ENCODE measurements at places on chromosomes 6 and 20. TPM values are rescaled to one million over a fixed set of nuclear protein-coding genes. Genes with fewer than 3 reads are reported as not detected.

DNA sequence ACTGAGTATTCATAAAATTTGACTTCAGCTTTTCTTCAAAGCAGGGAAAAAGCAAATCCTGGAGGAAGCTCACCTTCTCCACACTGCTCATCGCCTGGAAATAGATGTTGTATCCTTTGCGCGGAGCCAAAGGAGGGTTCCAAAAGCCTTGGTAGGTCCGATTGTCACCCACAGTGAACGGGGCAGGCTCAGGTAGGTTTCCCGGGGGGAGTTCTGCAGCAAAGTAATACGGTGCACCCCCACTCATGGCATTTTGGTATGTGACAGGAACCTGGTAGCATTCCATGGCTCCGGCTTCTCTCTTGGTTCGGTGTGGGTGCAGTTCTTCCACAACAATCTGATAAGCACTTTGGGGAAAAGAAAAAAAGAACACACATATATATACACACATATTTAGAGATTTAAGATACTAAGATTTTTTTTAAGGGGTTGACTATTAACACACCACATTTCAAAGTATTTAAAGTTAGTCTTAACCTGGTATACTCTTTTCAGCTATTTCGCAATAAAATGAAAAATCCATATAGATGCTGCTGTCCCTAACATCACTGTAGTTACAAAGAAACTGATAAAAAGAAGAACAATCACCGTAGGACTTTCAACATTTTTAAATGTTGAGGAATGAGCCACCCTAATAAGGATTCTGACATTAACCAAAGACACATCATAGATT, 166.7 kb upstream of the THEMIS start:
- no peak for DNase-seq

DNA sequence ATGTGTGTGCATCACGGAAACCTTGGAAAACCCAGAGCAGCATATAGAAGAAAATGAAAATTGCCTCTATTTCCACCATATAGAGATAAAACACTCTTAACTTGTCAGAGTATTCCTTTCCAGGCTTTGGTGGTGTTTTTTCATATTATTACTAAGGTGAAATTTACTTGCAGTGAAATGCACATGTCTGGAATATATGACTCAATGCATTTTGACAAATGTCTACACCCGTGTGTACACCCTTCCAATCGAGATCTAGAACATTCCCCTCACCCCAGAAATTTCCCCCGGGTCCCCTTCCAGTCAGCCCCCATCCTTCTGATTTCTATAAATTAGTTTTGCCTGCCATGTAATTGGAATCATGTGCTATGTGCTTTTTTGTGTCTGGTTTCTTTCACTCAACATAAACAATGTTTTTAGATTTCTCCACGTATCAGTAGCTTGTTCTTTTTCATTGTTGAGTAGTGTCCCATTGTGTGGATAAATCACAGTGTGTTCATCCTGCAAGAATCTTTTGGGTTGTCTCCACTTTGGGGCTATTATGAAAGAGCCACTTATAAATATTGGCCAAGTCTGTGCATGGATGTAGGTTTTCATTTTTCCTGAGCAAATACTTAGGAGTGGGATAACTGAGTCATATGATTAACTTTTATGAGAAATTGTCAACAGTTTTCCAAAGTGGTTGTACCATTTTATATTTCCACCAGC, 19.9 kb upstream of the PREX1 start:
- no peak for DNase-seq

DNA sequence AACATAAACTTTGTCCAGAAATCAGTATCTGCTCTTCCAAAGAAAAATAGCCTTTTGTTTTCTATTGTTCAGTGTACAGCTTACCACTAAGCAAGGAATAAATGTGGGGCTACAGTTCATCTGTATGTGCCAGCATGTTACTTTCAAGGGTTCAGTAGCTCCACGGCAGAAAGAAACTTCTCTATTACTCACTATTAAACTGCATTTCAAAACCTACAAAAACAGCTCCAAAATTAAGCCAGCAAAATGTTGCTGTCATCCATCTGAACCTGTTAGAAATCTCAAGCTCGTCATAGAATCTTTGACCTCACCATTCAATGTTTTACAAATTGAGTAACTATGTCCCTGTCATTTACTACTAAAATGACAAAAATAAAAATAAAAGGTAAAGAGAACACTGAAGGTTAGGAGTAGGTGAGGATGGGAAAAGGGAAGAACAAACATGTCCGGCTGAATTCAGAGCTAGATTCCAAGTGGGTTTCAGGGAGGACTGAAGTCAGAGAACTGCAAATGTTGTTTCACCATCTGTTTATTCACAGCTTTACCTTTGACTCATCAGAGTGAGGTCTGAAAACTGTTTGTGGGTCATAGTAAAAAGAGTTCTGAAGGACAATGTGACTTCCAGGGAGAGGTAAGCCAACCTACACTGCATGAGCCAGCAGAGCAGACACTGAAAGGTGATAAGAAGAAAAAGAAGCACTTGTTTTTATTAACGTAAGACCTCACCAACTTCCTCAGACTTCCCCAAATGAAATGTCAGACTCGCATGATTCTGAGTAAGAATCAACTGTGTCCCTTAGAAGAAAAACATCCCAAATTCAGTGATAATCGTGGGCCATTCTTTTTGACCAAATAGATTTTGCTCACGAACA, 62.0 kb downstream of the ATXN1 start:
- no peak for DNase-seq

GRCh38 chr6:69019832-69020231, 384.8 kb downstream of the ADGRB3 start:
- DNase-seq = no peak

DNA sequence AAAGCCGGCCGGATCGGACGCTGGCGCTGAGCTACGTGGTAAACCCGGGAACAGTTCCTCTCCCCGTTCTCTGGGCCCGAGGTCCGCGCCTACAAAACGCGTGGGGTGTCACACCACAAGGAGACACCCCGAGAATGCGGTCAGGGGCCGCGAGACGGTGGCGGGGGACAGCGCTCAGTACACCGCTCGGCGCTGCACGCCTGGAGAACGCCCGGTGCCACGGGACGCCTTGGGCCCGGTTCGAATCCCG, 670 bp downstream of the NCOA5 start:
- DNase-seq = no peak

Gene KIF25
- not detected for polyA plus RNA-seq

Gene PLTP
- polyA plus RNA-seq = 22.0 TPM

Gene MCCD1
- polyA plus RNA-seq = not detected

GRCh38 chr20:38065764-38066375, 32.3 kb downstream of the RPRD1B start:
- DNase-seq = no peak
